Uterus (tissue), 4 donors: ENCODE measurements at places on chromosomes 5 and 9. TPM values are rescaled to one million over a fixed set of nuclear protein-coding genes. Genes with fewer than 3 reads are reported as not detected.

DNA sequence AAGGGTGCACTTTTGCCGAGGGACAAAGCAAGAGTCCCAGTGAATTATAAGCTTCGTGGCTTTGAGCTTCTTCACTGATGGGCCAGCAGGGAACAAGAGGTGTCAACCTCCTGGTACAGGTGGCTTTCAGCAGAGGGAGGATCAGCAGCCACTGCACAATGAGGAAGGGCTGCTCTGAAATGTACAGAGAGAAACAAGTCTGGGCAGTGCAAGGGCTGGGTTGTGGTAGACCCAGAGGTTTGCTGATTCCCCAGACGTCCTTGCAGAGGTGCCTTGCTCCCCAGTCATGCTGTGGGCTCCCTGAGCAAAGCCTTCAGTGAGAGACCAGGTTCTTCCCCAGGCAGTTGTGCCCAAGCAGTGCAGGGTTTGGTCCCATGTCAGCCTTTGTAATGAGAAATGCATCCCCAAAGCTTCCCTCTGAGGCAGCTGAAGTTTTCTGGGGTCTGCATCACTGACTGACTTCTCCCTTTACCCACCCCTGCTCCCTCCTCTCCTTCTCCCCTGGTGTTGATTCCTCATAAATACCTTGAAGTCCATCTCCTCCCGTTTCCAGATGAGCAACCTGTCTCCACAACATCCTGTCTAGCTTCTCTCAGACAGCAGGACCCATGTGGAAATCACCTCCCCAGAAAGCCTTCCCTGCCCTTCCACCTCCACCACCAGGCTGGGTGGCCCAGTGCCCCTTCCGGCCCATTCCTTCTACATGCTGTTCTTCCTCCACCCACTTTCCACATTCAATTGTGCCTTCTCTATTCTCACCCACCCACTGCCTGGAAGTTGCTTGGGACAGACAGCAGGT lies 599.6 kb upstream of the ADAMTS16 start:
- no peak for DNase-seq

PRR16 gene
- total RNA-seq: 3.1 TPM

SUSD3 gene
- total RNA-seq: 9.3 TPM

- no peak for DNase-seq
These were observed 68.8 kb downstream of the TLR4 start for GRCh38 chr9:117772960-117773359.

DNA sequence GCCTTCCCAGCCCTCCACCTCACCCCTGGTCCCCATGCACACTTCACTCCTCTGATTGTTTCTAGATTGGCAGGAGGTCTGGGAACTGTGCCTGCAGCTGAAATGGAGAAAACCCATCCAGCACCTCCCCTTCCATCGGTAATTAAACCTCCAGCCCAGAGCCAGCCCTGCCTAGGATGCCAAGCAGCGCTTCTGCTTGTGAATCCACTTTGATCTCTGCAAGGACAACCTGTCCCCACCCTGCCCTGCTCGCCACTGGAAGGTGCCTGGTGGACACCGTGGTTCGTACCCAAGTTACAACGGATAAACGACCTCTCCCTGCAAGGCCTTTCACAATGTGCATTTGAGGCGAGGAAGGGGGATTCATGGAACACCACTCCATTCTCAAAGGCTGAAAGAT lies 50.6 kb downstream of the IRX2 start:
- DNase-seq: no peak

DNA sequence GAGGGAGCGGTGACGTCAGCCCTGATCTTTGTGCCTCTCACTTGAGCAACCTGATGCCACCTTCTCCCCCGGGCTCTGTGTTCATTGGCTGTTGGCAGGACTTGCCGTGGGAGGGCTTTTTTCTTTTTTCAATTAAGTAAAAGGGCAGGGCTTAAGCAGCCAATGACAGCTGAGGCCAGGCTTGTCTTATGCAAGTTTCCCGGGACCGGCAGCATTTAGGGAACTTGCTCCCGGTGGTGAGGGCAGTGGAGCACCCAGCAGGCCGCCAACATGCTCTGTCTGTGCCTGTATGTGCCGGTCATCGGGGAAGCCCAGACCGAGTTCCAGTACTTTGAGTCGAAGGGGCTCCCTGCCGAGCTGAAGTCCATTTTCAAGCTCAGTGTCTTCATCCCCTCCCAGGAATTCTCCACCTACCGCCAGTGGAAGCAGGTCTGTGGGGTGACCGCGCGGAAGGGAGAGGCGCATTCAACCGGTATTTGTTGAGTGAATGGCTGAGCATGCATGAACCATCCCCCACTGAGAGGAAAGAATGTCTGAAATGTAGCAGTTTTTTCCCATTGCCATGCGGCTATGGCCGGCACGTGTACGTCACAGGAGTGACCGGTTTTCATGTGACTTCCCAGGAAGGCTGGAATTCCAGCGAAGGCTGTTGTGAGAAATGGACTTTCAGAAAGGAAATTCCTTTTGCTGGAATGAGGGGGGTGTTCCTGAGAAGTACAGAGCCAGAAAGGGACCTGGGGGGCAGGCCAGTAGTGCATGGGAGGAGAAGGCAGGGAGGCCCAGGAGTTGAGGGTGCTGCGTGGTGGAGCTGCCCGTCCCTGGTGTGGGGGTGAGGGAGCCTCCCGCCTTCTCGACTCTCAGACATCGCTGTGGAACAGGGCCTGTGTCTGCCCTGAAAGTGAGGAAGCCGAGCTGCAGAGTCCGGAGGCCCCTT lies 29.0 kb downstream of the PTGES2 start:
- DNase-seq: peak; percentile 98

DNA sequence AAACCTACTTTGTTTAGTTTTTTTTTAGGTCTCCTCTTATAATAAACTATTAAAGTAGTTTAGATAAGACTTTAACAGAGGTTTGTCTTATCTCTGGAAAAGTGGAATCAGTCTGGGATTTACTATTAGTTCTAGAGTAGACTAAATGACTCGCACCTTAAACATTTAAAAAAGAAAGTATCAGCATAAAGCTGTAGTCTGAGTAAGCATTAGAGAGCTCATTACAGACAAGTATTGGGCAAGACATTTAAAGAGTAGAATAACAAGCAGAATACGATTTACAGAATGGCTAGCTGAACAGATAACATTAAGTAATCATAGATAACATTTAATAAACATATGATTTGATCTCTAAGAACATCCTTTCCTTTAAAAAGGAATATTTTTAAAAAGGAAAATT lies 226.0 kb upstream of the DMAC1 start:
- no peak for DNase-seq

SCAI gene
- 17.3 TPM for total RNA-seq

DNA sequence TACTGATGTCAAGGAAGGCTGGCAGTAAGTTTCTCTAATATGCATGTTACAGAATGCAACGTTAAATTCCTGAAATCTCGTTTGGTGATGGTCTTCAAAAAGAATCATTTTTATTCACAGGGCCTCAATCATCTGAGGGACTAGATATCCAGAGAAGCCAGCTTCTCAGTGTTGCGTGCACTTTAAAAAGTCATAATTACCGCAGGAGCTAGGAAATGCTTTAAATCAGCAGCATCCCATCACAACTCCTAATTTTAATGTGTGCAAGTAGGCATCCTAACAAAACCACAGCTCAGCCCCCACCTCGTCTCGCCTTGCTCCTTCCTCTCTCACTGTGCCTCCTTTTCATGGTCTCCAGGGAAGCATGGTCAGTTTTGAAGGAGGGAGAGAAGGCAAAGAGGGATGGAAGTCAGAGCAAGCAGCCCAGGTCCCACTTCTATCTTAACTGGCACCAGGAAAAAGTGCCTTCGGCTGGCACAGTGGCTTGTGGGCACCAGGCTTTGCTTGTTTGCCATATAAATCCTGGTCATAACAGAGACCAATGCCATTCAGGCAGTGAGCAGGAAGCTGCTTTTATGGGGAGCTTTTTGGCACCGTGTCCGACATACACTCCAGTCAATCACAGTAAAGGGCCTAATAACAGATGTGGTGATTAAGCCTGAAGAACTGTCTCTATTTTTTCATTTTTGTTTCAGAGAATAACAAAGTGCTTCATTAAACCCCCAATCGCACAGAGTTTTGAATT lies 21.4 kb downstream of the MEGF10 start:
- DNase-seq: no peak

- DNase-seq: no peak
These were observed 168.6 kb upstream of the RGMB start for GRCh38 chr5:98604721-98605425.

PGM5 gene
- 275 TPM for total RNA-seq

GDF9 gene
- total RNA-seq: not detected

DNA sequence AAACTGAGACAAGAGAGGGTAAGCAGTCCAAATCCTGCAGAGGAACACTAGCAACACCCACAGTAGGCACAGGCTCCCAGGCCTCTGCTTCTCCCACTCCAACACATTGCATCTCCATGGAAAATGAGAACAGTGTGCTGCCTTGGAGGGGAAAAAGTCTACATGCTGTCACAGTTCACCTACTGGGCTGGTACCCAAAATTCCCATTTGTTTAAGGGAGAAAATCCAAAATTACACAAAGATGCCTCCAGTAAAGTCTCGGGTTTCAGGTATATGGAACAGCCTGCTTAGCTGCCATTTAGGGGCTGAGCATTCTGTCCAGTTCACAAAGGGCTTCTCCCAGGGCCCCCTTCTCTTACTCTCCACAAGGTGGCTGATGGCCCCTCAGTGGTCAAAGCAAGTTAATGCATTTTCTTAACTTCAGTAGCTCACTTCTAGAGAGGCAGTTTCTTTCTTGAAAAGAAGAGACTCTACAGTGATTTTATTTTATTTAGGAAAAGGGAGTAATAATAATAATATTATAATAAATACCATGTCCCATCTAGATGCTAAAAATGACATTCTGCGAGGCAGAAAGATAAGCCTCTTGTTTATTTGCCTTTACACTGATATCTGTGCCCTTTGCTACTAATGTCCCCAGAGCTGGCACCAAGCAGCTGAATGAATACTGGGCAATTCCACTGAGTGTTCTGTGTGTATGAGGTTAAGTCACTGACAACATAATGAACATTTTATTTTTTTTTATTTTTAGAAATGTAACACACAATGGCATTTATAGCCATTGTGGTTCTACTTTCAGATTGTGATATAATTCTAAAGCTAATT lies 89.4 kb downstream of the RGS7BP start:
- no peak for DNase-seq

BARHL1 gene
- total RNA-seq: not detected

SPATA31E1 gene
- not detected for total RNA-seq

GRCh38 chr9:26723486-26723885 lies 169.1 kb downstream of the CAAP1 start:
- DNase-seq: peak; percentile 17

DNA sequence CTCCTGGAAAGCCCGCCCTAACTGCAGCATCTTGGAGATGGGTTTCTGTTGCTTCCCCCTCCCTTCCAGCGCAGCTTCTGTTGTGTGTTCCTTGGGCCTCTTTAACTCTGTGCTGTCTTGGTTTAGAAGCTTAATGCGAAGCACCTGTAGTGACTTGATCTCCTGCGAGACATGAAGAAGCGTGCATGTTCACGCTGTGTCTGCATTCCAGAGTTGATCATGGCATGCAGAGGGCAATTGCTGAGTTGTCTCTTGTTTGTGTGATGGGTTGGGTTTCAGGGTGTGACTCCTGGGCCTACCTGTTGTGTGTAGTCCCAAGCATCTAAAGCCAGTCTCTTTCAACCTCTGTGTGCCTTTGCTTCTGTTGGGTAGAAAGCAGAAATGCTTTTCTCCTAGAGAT lies 155.6 kb downstream of the SMARCA2 start:
- no peak for DNase-seq

PCDHGC4 gene
- 2.9 TPM for total RNA-seq

HTR1A gene
- not detected for total RNA-seq

DNA sequence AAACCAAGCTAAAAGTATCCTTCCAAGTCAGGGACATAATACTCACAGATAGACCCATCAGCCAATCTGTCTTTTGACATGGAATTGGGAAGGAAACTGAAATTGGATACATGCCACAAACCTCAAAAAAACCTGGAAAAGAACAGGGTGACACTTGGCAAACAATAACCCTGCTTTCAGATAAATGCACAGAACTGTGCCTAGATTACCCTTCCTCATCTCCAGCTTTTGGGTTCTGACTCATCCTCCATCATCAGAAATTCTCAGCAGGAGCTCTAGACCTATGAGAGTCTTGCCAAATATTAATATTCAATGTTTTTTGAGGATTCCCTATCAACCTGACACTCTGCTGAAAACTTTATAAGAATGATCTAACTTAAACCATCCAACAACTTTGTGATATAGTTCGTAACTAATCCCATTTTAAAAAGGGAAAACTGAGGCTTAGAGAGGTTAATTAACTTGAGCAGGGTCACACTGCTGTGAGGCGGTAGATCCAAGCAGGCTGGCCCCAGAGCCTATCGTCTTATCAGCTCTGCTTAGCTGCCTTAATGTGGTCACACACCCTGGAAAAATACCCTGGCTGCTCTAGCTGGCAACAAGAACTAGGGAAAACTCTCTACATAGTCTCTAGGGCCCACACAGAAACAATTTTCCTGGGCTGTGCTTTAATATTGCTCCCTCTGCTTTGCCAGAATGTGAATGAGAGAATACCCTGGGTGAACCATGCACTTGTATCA lies 157.0 kb upstream of the TRPC7 start:
- DNase-seq: no peak

C9orf153 gene
- total RNA-seq: 1.8 TPM

SPINK6 gene
- total RNA-seq: not detected

DNA sequence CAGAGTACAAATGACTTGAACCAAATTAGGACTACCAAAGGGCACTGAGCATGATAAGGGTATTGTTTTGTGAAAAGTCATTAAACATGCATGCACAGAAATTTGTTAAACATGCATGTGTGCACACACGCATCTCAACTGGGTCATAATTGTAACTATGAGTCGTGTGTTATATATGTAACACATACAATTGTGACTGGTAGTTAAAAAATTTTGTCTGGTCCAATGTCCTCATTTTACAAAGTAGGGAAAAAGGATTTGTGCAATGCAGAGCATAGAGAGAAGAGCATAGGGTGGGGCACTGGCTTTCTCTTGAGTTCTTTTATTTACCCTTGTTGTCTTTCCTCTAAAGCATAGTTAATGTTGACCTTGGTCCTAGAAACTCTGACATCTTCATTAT lies 19.3 kb upstream of the IGFBPL1 start:
- no peak for DNase-seq

DNA sequence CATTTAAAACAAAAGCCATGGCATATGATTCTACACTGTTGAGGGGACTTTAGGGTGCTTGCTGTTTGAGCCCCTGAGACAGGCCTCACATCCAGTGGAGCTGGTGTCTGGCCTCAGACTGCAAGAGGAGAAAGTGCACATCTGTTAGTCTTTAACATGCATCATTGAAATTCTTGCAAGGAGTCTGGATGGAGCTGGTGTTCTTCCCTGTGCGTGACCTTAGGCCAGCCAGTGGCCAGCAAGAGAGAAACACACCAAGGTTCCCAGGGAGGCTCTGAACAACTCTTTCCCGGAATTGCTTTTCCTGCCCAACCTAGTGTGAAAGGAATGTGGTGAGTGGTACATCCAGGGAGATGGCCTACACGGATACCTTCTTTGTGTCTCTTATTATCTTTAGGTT lies 282.8 kb upstream of the TNC start:
- DNase-seq: no peak

GOLM1 gene
- 11.5 TPM for total RNA-seq

- DNase-seq: no peak
These were observed 42.6 kb downstream of the HACD4 start for GRCh38 chr9:20988671-20989315.

GRCh38 chr5:73104326-73104725 lies 16.0 kb upstream of the TMEM171 start:
- DNase-seq: no peak
